Activated naive CD4-positive, alpha-beta T cell treated with anti-CD3 and anti-CD28 coated beads, Interleukin-2, amount 50 U/mL, for 72 hours (primary cell): ENCODE measurements at places on chromosomes 5 and 9.

DNA sequence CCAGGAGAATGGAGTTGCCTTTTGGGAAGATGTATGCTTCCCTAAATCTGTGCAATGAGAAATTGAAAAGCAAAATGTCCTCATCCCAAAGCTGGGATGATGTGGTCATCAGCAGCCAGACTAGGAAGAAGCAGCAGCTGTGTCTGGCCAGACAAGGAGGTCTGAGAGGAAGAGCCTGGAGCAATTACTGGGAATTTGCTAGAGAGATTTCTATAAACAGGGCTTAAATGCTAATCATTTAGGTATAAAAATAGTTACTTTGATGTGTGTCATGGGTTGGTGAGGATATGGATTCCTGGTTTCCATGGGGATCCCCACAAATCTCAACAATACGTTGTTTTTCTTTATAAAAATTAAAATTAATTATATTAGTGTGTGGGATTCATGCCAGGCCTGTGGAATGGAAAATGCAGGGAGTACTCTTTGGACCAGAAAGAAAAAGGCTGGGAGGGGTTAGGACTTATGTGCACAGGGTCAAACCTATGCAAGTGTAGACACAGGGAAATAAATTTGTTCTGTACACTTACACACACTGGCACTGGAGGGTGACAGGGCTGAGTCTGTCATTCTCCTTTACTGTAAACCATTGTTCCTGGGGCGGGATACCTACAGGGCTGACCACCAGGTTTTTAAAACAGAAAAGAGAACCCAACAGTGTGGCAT, 58.7 kb upstream of the TRPC7 start:
- DNase-seq: no peak

- no peak for DNase-seq
Measured at GRCh38 chr5:149782018-149782894, 52.1 kb downstream of the PPARGC1B start.

DNA sequence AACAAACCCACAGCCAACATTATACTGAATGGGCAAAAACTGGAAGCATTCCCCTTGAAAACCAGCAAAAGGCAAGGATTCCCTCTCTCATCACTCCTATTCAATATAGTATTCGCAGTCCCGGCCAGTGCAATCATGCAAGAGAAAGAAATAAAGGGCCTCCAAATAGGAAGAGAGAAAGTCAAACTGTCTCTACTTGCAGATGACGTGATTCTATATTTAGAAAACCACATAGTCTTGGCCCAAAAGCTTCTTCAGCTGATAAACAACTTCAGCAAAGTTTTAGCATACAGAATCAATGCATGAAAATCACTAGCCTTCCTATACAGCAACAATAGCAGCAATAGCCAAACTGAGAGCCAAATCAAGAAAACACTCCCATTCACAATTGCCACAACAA, 333.7 kb upstream of the EDIL3 start:
- no peak for DNase-seq

GRCh38 chr9:137195525-137196220, 4.9 kb downstream of the TPRN start:
- DNase-seq: no peak

DNA sequence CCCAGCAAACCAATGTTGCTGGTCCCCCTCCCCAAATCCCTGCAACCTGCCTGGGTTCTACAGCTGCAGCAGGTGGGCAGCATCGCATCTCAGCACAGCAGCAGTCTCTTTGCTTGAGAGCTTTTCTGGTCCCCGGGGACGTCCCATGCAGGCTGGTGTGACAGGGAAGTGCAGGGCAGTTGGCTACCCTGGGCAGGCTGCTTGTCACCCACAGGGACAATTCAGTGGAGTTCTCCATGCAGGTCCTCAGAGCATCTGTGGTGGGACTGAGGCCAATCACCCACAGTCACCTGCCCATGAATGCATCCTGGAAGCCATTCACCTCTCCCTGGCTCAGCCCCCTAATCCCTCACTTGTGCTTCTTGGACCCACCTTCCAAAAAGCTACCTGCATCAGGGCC, 43.9 kb upstream of the SEMA4D start:
- no peak for DNase-seq

- DNase-seq: no peak
Measured at GRCh38 chr9:21862871-21863270, 60.4 kb downstream of the MTAP start.

GRCh38 chr5:154740957-154741356, 14.2 kb upstream of the LARP1 start:
- no peak for DNase-seq

DNA sequence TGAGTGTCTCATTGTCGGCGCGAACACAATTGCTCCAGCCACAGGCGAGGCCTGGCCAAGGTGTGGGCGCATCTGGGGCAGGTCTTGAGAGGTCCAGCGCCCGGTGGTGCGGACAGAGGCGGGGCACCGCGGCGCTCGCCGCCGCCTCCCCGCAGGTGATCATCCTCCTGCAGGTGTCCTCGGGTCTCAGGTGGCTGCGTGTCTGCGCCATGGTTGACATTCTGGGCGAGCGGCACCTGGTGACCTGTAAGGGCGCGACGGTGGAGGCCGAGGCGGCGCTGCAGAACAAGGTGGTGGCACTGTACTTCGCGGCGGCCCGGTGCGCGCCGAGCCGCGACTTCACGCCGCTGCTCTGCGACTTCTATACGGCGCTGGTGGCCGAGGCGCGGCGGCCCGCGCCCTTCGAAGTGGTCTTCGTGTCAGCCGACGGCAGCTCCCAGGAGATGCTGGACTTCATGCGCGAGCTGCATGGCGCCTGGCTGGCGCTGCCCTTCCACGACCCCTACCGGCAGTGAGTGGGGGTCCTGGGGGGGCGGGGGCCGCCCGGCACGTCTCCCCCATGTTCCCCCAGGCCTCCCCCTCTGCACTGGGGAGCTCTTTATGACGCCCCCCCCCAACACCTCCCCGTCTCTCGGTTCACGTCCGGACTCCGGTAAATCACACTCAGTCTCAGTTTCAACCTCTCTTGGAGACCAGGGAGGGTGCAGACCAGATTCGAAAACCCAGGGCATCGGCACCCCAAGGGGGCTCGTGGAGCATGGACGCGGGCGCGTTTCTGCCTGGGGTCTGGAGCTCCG, 446 bp downstream of the NXNL2 start:
- no peak for DNase-seq

- DNase-seq: no peak
Measured at GRCh38 chr9:37873955-37874354, 30.0 kb downstream of the SLC25A51 start.

GRCh38 chr5:14267166-14267838, 124.2 kb downstream of the TRIO start:
- no peak for DNase-seq
